ENCODE measurements at places on chromosomes 1 and 21. TPM values are rescaled to one million over a fixed set of nuclear protein-coding genes. Genes with fewer than 3 reads are reported as not detected.

Gene PGD
- total RNA-seq, result 1,299 TPM

Gene RXRG
- total RNA-seq, result not detected

Gene CNR2
- not detected for total RNA-seq

Gene FAM151A
- not detected for total RNA-seq

Gene ERRFI1
- 60.7 TPM for total RNA-seq

Gene FPGT
- total RNA-seq, result 7.7 TPM

Gene LYPD8
- total RNA-seq, result not detected

Gene GPR37L1
- total RNA-seq, result 0.15 TPM

Gene TMEM61
- not detected for total RNA-seq
